Stimulated activated CD4-positive, alpha-beta T cell treated with anti-CD3 and anti-CD28 coated beads, Interleukin-15, amount 100 ng/mL, for 1 hour (primary cell): ENCODE measurements at places on chromosomes 4 and X.

DNA sequence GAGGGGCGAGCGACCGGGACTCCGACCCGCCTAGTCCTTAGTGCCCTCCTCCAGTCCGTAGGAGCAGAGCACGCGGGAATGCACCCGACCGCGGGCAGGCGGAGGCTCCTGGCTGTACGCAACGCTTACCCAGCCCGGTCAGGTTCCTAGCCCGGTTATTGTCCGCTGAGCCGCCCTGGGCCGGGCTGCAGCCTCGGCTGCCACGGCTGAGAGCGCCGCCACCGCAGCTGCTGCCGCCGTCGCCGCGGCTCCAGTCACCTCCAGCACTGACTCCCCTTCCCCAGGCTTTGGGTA lies at the start of gene AMER1:
Gene AMER1, minus strand, starts transcription at position 268 of the 294 bp plus-strand sequence. CDS start 12,422 bp downstream, outside the sequence.
- no peak for DNase-seq

DNA sequence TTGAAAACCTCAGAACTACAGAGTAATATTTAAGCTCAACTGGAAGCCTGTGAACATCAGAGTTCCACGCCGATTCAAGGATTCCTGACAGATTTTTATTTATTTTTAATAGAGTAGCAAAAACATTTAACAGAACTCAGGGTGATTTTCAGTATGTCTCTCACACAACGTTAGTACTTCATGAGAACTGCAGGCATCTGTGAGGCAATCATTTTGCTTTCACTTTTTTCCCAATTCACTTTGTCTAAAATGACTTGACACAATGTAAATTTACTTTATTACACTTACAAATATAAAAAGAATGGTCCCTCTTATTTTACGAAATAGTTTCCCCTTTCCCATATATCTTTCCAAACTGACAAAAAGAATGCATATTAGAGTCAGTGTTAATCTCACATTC lies 869.5 kb upstream of the EPHA5 start:
- DNase-seq = no peak

DNA sequence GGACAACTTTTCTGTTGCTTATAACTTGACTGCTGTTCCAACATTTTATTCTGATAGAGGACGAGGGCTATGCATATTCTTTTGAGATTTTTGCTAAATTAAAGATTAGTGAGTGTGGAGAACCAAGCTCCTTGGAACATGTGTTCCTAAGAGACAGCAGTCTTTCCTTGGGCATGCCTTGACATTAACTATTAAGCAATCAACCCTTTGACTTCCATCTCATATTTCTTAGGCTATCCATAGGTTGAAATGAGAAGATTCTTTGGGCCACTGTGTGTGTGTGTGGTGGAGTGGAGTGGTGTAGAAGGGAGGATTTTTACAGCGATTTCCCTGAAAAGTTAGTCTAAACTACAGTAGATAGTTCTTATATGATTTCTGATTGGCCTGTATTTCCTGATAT lies 127.4 kb upstream of the POF1B start:
- no peak for DNase-seq

- no peak for DNase-seq
Observed at GRCh38 chr4:3017504-3017903, 54.1 kb downstream of the GRK4 start.

DNA sequence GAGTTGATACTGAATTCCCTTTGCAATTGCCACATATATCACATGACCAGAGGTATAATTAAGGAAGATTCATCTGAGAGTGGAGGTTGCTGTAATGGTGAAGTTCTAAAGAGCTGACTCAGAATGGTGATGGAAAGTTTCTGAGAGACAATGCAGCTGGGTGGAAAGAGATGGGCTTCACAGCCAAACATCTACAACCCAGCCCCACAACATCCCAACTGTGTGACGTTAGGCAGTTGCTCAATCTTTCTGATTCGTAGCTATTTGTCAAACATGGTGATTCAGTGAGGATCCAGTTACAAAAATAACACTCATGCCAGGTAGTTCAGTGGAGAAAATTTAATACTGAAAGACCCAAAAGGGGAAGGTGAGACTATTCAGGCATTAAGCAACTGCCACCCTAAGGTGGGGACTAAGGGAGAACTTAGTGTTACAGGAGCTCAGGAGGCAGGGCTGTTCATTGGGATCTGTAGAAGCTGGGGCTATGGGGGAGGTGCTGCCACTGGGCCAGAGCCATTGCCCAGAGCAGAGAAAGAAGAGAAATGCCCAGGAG lies 6.9 kb upstream of the AFF1 start:
- no peak for DNase-seq

GRCh38 chrX:23826216-23826615 lies 43.2 kb downstream of the SAT1 start:
- DNase-seq = no peak

DNA sequence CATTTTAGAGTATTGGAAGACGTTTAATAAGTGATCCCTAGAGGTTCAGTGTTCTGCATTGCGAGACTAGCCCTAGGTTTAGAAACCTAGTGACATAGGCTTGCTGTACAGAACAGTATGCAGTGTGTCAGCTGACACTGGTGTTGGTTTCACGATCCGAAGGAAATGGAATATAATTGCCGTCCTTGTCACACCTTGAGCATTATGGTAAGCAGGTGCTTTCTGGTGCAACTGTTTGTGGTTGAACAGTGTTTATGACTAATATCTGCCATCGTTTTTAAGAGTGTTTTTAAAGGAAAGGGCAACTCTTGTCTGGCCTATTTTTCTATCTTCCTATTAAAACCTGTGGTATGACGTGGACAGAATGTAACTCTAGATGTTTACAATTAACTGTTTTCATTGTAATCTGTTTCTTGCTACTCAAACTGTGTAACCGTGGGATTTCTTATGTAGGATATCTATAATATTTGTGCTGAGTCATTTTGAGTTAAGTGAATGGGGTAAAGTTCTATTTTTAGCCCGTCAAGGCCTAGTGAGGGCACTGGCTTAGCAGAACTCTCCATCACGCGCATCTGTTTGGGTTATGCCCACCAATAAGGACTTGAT lies 53.8 kb upstream of the TBC1D14 start:
- DNase-seq = no peak

- DNase-seq = no peak
Observed at GRCh38 chr4:177008836-177009501, 216.2 kb upstream of the VEGFC start.

- no peak for DNase-seq
Observed at GRCh38 chr4:121107507-121107906, 35.2 kb upstream of the NDNF start.

- DNase-seq = no peak
Observed at GRCh38 chr4:148007792-148008191, 275.9 kb downstream of the ARHGAP10 start.

- no peak for DNase-seq
Observed at GRCh38 chrX:149259241-149259640, 245.9 kb downstream of the IDS start.

- DNase-seq = no peak
Observed at GRCh38 chr4:132934911-132935310, 214.2 kb upstream of the PCDH10 start.
